ENCODE measurements at places on chromosomes 1 and 21.

GRCh38 chr1:77977989-77978292 is 931 bp downstream of the FUBP1 start:
- no peak for DNase-seq

GRCh38 chr1:9996624-9997582 is at the start of gene RBP7:
RBP7 (plus strand) TSS chr1:9997228; CDS start chr1:9997259, 31 bp downstream.
- no peak for DNase-seq

DNA sequence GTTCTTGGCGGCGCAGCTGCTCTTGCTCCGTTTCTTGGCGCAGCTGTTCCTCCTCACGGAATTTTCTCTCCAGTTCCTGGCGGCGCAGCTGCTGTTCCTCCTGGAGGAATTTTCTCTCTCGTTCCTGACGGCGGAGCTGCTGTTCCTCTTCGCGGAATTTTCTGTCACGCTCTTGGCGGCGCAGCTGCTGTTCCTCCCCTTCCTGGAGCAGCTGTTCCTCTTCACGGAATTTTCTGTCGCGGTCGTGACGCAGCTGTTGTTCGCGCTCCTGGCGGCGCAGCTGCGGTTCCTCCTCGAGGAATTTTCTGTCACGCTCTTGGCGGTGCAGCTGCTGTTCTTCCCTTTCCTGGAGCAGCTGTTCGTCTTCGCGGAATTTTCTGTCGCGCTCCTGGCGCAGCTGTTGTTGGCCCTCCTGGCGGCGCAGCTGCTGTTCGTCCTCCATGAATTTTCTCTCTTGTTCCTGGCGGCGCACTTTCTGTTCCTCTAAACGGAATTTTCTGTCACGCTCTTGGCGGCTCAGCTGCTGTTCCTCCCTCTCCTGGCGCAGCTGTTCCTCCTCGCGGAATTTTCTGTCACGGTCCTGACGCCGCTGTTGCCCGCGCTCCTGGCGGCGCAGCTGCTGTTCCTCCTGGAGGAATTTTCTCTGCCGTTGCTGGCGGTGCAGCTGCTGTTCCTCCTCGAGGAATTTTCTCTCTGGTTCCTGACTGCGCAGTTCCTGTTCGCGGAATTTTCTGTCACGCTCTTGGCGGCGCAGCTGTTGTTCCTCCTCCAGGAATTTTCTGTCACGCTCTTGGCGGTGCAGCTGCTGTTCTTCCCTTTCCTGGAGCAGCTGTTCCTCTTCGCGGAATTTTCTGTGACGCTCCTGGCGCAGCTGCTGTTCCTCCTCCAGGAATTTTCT is 7.0 kb downstream of the TCHH start:
- peak; percentile 61 for DNase-seq

GRCh38 chr1:243397613-243398321 is 141.9 kb downstream of the SDCCAG8 start:
- DNase-seq = no peak

- DNase-seq = peak; percentile 87
Observed at GRCh38 chr1:184060316-184060715, 8.8 kb downstream of the TSEN15 start.

GRCh38 chr1:156476501-156477298 is 23.9 kb downstream of the MEF2D start:
- DNase-seq = peak; percentile 86

DNA sequence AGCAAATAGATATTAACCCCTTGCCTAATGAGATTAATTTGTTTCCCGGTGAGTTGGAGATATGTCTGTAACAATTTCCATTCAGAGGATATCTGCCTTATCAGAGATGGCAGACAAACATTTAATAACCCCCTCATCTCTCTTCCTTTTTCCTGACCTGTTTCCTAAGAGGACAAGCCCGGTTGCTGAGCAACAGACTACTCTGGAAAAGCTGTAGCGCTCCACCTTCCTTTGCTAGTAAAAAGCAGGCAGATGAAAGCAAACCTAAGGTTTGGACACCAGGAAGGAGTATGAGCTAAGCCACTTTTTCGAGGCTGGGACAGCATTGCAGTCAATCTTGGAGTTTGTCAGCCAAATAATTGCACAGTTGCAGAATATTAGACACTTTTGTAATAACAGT is 82.4 kb downstream of the RGS21 start:
- no peak for DNase-seq

DNA sequence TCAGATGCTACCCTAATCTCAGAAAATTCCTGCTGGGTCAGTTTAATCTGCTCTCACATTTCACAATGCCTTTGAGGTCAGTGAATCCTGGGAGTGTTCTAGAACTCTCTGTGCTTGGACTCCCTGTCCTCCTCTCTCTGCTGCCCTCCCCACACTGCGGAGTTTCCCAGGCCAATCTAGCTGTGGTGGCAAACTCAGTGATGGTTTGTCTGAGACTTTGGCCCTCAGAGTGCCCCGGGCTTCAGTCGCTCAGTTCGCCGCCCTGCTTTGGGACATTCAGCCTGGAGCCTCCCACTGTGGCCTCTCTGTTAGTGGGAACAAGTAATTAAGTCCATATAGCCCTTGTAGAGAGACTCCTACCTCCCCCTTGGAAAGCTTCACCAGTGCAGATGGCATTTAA is 7.1 kb downstream of the C1orf226 start:
- no peak for DNase-seq

DNA sequence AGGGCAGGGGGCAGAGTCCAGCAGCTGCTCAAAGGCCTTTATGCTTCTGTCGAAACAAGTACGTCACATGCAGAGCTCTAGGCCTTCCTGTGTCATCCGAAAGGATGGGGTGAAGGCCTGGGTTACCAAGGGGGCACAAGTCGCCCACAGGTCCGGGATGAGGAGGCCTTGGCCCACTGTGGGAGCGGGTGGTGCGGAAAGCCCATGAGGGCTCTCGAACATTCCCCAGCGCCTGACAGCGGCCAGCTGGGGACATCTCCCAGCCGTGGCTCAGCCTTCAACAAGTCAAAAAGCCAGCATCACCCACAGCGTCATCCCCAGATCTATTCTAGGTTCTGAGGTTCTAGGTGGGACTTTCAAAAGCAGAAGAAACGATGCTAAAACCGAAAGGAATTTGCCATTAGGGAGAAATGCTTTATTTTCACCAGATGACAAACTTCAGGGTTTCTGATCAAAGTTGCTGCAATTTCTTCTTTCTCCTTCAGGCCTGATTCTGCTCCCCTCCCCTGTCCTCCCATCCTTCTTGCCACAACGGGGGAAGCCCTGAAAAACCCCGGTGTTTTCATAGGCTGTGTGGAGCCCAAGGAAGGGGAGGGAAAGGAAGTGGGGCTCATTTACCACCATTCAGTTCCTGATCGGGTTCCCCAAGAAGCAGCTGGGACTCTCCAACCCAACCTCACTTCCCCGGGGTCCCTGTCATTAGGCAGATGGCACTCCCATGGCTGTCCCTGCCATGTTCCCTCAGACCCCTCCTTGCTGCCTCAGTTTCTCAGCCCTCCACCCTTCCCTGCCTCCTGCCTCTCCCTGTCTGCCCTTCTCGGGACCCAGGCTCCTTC is 17.6 kb downstream of the GPR137B start:
- DNase-seq = no peak

- DNase-seq = peak; percentile 54
Observed at GRCh38 chr1:112172294-112172882, 182.9 kb upstream of the KCND3 start.

GRCh38 chr1:239778208-239778813 is 313.4 kb upstream of the FMN2 start:
- DNase-seq = no peak

GRCh38 chr1:231240531-231240882 is 505 bp upstream of the GNPAT start:
- DNase-seq = no peak

- DNase-seq = no peak
Observed at GRCh38 chr1:148292915-148293314, 140.8 kb upstream of the NBPF11 start.

- DNase-seq = no peak
Observed at GRCh38 chr1:3790952-3791351, 5.3 kb downstream of the LRRC47 start.

- peak; percentile 23 for DNase-seq
Observed at GRCh38 chr21:18368205-18368604, 35.4 kb downstream of the TMPRSS15 start.

DNA sequence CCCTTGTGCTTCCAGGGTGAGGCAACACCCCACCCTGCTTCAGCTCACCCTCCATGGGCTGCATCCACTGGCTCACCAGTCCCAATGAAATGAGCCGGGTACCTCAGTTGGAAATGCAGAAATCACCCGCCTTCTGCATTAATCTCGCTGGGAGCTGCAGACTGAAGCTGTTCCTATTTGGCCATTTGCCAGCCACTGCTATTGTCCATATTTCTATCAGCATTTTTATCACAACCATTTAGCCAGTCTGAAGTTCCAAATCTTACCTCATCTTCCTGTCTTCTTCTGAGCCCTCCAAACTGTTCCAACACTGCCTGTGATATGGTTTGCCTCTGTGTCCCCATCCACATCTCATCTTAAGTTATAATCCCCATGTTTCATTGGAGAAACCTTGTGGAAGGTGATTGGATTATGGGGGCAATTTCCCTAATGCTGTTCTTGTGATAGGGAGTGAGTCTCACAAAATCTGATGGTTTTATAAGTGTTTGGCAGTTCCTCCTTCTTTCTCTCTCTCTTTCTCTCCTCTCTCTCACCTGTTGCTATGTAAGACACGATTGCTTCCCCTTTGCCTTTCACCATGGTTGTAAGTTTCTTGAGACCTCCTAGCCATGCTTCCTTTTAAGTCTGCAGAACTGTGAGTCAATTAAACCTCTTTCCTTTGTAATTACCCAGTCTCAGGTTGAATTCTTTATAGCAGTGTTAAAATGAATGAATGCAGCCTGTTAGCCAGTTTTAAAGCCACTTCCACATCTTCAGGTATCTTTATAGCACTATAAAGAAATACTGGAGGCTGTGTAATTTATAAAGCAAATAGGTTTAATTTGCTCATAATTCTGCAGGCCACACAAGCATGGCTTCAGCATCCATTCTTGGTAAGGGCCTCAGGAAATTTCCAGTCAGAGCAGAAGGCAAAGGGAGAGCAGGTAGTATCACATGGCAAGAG is 203.5 kb downstream of the FCRL5 start:
- no peak for DNase-seq

DNA sequence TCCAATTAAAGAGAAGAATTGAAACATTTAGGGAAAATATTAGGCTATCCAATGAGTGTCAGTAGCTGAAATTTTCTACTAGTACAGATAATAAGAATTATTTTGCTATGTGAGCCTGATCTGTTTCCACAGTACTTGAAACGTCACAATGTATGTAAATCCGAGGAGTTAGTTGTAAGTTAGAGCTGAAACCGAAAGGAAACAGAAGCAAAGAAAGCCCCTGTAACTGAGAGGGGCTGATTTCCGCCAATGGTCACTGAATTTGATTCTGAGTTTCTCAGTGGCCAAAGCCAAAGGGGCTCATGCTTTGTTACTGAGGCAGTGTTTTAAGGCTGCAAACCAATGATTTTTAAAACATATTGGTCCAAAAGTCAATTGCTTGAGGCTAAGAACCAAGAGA is 168.3 kb upstream of the DUSP10 start:
- DNase-seq = no peak

DNA sequence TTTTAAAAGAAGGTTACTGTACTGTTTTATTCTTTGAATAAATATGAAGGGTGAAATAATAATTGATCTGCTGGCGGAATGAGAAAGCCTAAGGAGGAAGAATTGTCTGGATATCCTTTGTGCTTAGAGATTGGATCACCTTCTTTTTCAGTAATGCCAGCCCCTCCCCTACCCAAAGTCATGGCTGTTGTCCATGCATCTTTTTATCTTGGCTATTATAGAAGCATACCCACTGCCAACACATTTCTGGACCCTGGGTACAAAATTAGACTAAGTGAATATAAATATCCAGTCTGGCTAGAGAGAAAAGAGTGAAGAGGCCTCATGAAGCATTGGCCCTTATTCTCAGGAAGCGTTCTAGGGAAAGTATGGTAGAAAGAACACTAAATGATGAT is 28.1 kb downstream of the AK4 start:
- DNase-seq = no peak

GRCh38 chr1:19363536-19364152 is 51.5 kb downstream of the SLC66A1 start:
- DNase-seq = no peak

DNA sequence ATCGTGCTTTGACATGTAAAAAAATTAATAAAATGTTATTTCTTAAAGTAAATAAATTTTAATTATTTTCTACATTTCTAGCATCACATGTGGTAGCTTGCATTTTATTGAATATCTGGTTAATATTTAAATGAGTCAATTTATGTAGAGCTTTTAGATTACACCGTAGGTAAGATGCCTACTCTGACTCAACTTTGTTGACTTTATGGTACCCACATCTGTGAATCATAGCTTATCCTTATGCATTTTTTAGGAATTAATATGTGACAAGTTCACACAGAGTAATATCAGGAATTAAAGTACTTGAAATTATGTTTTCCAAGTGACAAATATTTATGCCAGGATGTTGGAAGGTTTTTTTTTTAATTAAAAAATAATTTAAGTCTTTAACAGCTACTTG is 120.7 kb downstream of the LEPR start:
- no peak for DNase-seq

GRCh38 chr1:201769966-201770365 is 59.0 kb upstream of the IPO9 start:
- DNase-seq = peak; percentile 94

GRCh38 chr1:90732136-90732535 is 15.0 kb upstream of the BARHL2 start:
- DNase-seq = no peak

DNA sequence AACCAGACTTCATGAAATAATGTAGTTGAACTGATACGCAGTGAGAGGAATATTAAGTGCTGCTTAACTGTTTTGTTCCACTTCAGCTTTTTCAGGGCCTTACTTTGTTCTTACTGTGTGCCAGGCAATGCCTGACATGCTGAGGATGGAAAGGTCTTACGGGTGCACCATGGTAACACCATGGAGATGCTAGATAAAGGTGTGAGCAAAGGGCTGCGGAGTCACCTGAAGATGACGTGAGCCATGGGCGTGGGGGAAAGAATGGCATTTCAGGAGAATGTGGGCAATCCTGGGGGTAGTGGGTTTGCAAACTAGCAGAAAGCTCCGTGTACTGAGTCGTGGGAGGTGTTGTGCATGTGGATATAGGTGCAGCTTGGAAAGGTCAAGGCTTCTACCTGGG is 27.3 kb downstream of the MAN1C1 start:
- no peak for DNase-seq

DNA sequence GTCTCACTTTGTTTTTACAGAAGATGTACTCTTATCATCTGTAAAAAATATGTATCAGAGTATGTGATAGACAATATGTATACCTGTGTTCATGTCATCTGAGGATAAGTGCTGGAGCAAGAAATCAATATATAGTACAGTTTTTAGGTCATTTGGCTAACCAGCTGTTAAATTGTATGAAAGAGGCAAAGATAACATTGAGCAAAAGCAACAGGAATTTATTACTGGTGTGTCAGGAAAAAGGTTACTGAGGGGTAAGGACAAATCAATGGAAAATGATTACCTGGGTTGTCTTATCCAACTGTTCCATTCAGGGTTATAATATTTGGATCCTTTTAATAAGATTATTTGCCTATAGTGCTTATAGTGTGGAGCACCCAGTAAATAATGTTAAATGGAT is 4.9 kb downstream of the HIPK1 start:
- DNase-seq = no peak

DNA sequence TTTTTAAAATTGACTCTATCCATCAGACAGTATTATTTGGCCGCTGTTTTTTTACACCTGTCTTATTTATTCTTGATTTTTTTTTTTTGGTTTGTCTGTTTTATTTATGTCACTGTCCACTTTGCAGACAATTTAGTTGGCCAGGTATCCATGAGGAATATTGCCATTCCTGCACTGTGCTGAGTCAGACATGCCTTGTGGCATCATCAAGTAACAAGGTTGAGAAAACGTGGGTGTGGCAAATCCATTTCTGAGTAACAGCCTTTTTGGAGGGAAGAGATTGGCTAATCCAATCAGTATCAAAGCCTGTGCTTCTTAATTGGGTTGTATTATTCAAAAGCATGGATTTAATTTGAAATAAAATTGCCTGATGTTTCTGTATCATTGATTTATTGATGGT is 463.1 kb downstream of the USP25 start:
- peak; percentile 17 for DNase-seq

Measured in fibroblast of skin of back (primary cell).